Dermis blood vessel endothelial cell (primary cell): ENCODE measurements at places on chromosomes 12 and 14. TPM values are rescaled to one million over a fixed set of nuclear protein-coding genes. Genes with fewer than 3 reads are reported as not detected.
A peak's percentile ranks its signal among the peaks of the same experiment; 100 is the strongest.

DNA sequence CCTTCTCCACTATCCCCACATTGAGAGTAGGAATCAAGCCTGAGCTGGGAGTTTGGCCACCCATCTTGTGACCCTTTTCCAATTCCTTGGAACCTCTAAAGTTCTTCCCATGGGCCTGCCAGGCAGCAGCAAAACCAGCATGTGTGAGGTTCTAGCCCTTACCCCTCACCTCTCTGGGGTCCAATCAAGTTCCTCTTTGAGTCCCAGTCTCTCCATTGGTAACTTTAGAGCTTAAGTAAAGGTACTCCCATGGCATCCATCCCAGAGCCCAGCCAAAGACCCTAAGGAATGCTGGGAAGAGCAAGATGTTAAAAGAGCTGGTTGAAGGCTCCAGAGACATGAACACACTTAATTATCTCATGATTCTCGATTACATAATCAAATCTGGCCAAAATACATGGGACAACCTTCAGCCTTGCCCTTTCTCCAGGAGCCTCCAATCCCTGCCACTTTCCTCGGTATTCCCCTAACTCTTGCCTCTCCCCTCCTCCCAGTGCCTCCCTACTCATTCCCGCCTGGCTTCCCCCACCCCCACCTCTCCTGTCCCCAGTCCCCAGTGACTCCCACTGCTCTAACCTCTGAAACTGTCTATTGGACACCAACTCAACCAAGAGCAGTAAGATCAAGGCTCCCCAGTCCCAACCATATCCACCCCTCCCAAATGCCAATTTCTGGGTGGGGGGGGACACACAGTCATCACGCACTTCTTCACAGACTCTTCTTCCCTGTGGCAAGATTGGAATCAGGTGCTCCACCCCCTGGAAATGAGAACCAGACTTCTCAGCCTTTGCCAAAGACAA, 4.8 kb upstream of the TNS2 start:
- no peak for DNase-seq

DNA sequence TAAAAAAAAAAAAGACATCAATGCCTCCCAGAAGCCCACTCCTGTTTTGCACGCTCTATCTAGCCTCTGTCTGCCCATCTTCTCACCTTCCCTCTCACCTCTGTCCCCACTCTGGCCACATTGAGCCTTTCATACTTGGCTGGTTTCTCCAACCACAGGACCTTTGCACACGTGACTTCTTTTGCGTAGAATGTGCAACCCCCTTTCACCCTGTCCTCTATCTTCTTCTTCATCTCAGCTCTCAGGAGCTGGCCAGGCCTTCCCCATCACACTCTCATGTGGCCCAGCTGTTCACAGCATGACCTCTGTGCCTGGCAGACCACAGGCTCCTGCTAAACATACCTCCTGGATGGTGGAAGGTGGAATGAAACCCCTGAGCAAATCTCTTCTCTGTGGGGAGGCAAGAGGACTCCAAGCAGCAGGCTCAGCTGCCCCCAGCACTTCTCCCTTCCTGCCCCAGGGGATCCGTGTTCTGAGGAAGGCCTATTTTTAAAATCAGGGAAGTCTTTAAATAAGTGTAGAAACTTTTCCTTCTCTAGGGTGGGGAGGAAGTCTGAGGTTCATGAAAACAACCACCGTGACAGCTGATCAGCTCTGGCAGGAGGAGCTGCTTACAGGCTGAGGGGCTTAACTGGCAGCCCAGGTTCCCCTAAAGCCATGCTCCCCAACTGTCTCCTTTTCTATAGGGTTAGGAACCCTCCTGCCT, 11.6 kb downstream of the HVCN1 start:
- no peak for DNase-seq

DNA sequence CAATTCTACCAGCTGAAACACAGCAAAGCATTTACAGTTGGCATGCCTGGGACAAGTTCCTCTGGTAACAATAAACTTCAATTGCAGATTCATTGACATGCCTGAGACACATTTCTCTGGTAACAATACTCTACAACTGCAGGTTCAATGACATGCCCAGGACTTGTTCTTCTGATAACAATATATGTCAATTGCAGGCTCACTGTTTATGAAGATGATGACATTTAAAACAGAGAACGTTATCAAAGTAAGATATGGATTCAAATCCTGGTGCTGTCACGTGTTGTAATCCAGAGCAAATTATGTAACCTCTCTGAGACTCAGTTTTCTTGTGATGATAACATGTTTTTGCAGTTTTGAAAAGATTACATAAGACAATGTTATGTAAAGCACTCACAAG, 20.5 kb downstream of the KITLG start:
- peak; percentile 62 for DNase-seq

DNA sequence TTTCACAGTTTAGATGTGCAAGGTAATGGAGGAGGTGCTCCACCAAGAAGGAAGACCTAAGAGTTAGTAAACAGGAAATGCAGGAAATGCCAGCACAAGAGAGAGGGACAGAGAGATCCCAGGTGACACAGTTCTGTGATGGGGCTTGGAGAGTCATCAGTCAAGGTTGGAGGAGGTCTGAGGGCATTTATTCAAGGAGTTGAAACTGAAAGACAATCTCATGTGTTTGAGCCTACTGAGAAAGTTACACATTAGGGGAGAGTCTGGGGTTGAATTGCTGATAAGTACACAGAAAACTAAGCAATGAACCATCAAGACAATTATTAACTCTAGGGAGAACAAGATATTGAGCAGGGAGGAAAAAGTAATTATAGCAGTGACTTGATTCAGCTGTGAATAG, 138.5 kb downstream of the ANO6 start:
- no peak for DNase-seq

- DNase-seq, result no peak
Observed at GRCh38 chr14:63467440-63468072, 75.6 kb downstream of the PPP2R5E start.

Gene FOXN4
- total RNA-seq, result not detected in 2 replicates
